Suppressor macrophage treated with lipopolysaccharide for 1 hour (primary cell): ENCODE measurements at places on chromosomes 16 and 17.

DNA sequence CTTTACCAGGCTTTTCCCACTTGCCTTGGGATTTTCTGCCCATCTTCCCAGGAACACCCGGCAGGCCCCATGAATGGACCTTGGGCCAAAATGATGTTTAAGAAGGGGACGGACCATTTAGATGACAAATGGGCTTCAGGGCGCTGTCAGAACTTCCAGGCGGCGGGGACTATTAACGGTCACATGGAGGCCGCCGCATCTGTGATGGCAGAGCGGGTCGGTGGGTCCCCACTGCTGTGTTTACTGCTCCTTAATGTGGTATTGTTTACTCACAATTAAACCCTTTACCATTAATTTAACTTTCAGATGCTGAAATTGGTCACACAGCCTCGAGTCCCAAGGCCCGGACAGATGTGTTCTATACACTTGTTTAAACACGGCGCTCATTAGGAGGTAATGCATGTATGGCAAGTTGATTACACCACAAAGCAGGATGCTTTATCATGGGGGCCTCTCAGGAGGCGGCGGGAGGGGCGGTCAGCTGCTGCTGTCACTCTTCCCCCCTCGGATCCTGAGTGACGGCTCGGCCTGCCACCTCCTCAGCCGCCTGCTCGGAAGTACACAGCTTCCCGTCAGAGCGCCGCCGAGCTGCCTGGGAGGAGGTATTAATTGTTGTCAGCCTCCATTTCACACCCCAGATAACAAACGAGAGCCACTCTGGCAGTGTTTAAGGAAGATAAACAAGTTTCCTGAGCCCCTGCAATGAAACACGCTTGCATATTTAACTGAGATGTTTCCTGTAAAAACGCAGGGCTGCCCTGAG, 83.9 kb upstream of the IRX3 start:
- peak; percentile 13 for DNase-seq

- no peak for DNase-seq
Measured at GRCh38 chr16:69520800-69521602, 44.8 kb upstream of the NFAT5 start.

DNA sequence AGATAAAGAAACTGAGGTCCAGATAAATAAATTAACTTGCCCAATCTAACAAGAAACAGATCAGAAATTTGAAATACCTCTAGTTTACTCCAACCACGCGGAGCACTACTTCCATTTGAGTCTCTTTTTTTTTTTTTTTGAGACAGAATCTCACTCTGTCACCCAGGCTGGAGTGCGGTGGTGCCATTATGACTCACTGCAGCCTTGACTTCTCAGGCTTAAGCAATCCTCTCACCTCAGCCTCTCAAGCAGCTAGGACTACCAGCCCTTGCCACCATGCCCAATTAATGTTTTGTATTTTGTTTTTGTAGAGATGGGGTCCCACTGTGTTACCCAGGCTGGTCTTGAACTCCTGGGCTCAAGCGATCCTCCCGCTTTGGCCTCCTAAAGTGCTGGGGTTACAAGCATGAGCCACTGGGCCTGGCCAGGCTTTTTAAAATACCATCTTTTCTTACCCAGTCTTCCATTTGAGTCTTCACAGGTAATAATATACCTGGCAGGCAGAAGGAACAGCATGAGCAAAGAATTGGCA, 3.3 kb upstream of the NACA2 start:
- no peak for DNase-seq

DNA sequence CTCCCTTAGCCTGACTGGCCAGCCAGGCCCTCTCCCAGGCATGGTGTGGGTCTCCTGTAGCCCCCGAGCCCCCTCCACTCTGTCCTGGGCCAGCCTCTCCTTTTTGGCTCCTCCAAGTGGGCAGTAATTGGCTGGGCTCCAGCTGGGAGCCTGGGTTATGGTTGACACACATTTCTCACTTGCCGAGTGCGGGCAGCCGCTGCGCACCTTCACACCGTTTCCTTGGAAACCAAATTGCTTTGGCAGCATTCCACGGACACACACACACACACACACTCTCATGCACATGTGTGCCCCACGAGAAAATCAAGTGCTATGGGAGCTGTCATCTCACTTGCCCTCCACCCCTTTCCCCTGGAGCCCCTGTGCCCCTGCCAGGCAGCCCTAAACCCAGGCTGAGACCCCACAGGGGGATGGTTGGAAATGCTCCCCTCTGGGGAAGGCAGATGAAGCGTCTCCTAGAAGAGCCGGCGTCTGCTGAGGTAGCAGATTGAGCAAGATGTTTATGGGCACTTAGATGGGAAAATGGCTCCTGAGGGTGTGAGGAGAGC, 402.7 kb upstream of the TNRC6C start:
- DNase-seq = no peak

DNA sequence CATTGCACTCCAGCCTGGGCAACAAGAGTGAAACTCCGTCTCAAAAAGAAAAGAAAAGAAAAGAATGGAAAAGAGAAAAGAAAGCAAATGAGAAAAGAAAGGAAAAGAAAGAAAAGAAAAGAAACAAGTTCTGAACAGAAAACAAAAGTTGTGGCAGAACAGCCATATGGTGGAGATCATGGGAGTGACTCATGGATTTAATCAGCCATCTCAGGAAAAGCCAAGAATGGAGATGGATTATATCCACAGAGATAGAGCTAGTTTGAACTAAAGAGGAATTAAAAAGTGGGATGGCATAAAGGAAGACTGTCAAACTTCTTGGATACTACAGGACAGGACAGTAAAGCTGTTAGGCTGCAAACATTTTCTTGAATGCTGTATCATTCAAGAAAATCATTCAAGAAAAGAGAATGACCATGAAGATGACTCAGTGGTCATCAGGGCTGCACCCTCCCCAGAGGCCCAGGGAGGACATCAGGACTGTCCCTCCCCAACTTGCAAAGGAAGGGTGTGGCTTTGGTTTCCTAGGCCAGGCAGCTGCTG, 120.6 kb downstream of the USP22 start:
- DNase-seq = peak; percentile 23

GRCh38 chr17:58520843-58521430, 6.5 kb upstream of the MTMR4 start:
- DNase-seq = peak; percentile 66

GRCh38 chr17:21124086-21124485, 2.7 kb upstream of the DHRS7B start:
- DNase-seq = peak; percentile 65

GRCh38 chr16:89613231-89613953, at the start of gene DPEP1:
TSS of gene DPEP1 (plus strand) at chr16:89613642. CDS start at chr16:89630411, 16,769 bp downstream.
- peak; percentile 51 for DNase-seq

GRCh38 chr16:87344931-87345631, 27.9 kb upstream of the C16orf95 start:
- no peak for DNase-seq

- peak; percentile 94 for DNase-seq
Measured at GRCh38 chr16:67155295-67156142, 4.2 kb downstream of the TRADD start.

GRCh38 chr16:79336437-79337229, 263.9 kb downstream of the MAF start:
- DNase-seq = peak; percentile 8

DNA sequence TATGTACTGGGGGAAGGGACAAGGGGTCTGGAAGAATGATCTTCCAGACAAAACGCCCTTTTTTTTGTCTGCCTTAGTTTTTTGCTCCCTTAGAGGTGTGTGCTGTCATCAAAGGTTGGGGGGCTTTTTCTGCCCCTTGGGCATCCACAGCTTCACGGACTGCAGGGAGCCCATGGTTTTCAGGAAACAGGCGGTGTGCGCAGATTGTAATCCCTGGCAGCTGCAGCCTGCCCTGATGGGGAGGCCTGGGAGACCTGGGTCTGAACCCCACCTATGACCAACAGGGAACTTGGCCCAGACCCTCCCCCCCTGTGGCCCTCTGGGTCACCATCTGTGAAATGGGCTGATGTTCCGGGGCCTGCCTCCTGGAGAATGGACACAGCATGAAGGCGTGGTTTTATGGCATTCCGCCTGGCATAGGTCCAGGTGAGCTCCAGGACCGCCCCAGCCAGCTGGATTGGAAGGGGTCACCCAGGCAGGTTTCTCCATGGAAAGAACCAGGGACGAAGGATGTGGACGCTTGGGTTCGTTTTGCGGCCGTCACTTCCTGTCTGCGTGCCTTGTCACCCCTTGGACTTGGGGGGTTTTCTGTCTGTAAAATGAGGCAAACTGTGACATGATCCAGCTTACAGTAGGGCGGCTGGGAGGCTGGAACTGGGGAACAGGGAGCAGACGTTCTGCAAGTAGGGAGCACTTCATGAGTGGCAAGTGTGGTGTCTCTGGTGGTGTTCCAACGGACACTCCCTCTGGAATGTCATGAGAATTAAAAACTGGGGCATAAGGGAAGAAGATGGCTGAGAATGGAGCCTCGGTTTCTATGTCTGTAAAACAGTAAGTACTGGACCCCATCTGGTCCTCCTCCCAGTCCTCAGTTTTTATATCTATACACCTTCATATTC, 1.5 kb downstream of the CPNE2 start:
- no peak for DNase-seq

GRCh38 chr17:73600103-73600871, 44.0 kb downstream of the SDK2 start:
- DNase-seq = no peak

GRCh38 chr17:42618442-42619150, 9.1 kb downstream of the TUBG1 start:
- no peak for DNase-seq

- DNase-seq = no peak
Measured at GRCh38 chr17:7897090-7897489, 8.5 kb downstream of the CHD3 start.

GRCh38 chr17:39563476-39563875, 44.2 kb downstream of the NEUROD2 start:
- DNase-seq = no peak

DNA sequence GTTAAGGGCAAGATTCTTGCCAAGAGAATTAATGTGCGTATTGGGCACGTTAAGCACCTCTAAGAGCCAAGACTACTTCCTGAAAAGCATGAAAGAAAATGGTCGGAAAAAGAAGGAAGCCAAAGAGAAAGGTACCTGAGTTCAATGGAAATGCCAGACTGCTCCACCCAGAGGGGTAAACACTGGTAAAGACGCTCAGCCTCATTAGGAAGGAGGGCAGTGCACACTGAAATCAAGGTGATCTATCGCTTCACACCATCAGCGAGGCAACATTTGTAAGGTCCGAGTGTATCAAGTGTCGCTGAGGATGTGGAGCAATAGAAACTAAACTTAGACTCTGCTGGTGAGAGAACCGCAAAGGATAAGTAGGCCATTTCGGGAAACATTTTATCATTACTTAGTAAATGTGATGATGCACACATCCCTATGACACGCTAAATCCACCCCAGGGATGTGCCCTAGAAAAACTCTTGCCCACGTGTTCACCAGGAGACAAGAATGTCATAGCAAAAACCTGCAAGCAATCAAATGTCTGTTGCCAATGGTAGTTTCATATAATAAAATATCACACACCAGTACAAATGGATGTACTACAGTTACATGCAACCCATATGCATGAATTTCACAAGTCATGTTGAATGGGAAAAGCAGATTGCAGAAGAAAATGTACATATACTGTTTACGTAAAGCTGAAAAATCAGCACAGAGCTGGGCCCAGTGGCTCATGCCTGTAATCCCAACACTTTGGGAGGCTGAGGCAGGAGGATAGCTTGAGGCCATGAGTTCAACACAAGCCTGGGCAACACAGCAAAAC, 23.6 kb downstream of the CNTROB start:
- no peak for DNase-seq

DNA sequence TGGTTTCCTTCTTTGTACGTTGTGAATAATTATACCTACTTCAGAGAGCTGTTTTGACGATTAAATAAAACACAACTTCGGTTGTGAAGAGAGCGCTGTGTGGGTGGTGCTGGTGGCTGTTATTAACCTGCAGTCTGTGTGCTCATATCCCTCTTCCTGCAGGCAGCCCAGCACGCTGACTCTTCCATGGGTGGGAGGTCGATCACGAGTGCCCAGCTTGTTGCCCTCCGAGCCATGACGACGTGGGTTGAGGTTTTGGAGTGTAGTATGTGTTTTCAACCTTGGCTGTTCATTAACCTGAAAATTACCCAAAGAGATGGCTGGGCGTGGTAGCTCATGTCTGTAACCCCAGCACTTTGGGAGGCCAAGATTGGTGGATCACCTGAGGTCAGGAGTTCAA, 11.3 kb upstream of the GCSH start:
- no peak for DNase-seq

GRCh38 chr17:28004344-28004743, 38.1 kb upstream of the NLK start:
- DNase-seq = no peak

- no peak for DNase-seq
Measured at GRCh38 chr16:82585675-82586074, 41.1 kb upstream of the CDH13 start.

- peak; percentile 83 for DNase-seq
Measured at GRCh38 chr17:42659079-42659931, at the start of gene TUBG2. TSS of gene TUBG2 (plus strand) at chr17:42659284. CDS start at chr17:42659504, 220 bp downstream.
